ENCODE measurements at places on chromosomes 7 and 10. TPM values are rescaled to one million over a fixed set of nuclear protein-coding genes. Genes with fewer than 3 reads are reported as not detected.

MAGI2 gene
- 1.5 TPM for total RNA-seq

GRCh38 chr10:97596101-97597082 is 6.9 kb downstream of the C10orf62 start:
- DNase-seq = peak; percentile 94

DNA sequence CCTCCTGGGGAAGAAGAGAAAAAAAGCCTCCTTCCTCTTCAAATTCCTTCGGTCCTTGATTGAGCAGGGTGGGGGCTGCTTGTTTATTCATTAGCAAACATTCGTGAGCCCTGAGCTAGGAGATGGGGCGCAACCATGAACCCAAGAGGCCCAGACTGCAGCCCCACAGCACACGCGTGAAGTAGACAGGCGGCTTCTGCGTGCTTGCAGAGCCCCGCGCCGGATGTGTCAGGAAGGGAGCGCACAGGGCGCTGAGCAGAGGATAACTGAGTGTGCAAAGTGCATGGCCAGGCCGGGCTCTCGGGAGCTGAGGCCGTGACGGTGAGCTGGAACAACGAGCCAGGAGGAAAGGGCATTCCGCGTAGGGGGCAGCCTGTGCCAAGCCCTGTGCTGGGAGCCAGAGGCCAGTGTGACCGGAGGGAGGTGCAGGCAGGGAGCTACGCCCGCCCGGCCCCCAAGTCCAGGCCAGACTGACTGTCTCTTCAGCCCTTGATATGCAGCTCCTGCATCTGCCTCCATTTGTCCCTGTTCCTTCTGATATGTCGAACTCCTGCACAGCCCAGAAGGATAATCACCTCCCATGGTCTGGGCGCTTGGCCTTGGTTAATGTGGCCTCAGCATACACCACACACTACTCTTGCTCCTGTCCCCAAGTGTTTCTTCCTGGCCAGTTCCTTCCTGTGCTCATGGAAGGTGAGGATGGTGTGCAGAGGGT is 4.6 kb downstream of the FOXL3 start:
- DNase-seq = no peak

DNA sequence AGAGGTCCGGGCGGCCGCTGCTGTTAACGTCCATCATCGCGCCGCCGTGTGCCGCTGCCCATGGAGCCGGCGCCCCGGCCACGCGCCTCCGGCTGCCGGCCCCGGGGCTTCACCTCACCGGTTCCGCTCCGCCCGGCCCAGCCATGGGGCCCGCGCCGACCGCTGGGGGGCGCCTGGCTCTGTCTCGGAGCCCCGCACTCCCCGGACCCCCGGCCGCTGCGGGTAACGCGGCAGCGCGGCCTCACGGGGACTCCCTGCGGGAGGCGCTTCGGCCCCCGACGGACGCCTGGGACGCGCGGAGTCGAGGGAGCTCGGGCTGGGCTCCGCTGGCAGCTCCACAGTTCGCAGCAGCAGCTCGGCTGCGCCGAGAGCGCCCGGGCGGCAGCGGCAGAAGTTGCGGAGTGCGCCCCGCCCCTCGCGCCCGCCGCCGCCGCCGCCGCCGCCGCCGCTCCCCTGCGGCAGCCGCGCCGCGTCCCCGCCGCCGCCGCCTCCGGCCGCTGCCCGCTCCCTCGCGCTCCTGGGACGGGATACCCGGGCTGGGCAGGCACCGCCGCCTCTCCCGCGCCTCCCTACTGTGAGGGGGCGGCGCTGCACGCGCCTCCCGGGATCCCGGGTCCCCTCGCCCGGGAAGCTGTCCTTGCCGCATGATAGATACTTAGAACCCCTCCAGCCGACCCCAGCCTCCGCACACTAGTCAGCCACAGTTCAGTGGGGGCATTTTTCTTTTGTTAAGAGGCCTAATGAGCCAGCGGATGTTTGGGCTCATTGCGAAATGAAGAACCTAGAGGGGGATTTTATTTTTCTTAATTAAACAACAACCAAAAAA is at the start of gene HTR7:
Gene HTR7, minus strand, starts transcription at position 405 of the 826 bp plus-strand sequence. Its CDS starts 368 bp downstream, at position 37.
- DNase-seq = peak; percentile 8

GRCh38 chr7:44729949-44730590 is 18.6 kb upstream of the ZMIZ2 start:
- DNase-seq = no peak

- DNase-seq = peak; percentile 70
These were observed 973.5 kb downstream of the ANKRD7 start for GRCh38 chr7:119197877-119198527.

CPEB3 gene
- 0.69 TPM for total RNA-seq

SORCS3 gene
- total RNA-seq = not detected

- DNase-seq = no peak
These were observed 20.5 kb downstream of the GLCCI1 start for GRCh38 chr7:7989133-7989532.

- DNase-seq = no peak
These were observed 27.6 kb downstream of the EZH2 start for GRCh38 chr7:148856578-148856881.

GNAT3 gene
- total RNA-seq = not detected

RBAK gene
- total RNA-seq = 12.4 TPM

PNLIP gene
- not detected for total RNA-seq

GRCh38 chr10:132687893-132688579 is 97.9 kb downstream of the NKX6-2 start:
- DNase-seq = no peak

TDRD1 gene
- 0.02 TPM for total RNA-seq

DNA sequence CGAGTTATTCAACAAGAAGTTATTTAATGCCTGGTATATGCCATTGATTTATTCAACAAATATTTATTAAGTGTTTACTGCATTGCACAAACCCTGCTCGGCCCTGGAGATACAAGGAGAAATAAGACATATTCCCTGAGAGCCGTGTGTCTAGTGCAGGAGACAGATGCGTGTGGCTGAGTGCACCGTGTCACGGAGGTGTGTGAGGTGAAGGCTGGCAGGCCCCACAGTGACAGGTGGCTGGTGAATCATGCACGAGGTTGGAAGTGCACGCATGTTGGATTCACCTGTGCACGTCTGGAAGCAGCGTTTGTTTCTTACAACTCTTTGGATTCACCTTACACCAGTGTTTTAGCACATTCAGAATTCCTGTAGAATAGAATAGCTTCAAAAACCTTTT is 136.6 kb upstream of the SHH start:
- DNase-seq = no peak

DNA sequence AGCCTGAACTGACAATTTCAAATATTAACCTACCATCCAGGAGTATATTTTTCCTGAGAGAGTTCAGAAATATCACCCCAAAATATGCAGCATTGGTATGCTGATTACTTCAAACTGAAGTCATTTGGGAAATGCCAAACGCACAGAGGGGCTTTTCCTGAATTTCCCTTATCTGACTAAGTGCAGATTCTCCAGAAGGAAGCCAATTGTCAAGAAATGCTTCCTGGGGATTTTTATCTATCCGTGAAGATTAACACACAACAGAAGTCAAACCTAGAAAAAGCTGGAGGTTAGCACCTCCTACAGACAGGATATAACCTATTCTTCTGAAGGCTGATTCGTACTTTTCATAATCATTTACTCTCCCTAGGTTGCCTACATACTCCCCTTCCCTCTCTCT is 91.0 kb downstream of the AKR1D1 start:
- no peak for DNase-seq

PPP1R17 gene
- not detected for total RNA-seq

DNA sequence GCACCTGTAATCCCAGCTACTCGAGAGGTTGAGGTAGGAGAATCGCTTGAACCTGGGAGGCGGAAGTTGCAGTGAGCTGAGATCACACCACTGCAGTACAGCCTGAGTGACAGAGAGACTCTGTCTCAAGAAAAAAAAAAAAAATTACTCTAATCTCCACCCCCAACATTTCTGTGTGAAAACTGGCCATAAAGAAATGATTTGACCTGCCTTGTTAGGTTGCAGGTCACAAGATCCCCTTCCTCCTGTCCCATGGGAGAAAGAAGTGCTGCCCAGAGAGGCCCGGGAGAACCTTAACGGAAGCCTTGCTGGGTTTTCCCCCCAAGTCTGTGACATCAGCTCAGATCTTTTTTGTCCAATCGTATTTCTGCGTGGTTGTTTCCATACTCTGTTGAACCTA is 8.7 kb upstream of the CALHM1 start:
- no peak for DNase-seq

GRCh38 chr7:149779502-149779805 is 6.1 kb upstream of the ZNF467 start:
- DNase-seq = no peak
